ENCODE measurements at places on chromosomes 4 and X.

DNA sequence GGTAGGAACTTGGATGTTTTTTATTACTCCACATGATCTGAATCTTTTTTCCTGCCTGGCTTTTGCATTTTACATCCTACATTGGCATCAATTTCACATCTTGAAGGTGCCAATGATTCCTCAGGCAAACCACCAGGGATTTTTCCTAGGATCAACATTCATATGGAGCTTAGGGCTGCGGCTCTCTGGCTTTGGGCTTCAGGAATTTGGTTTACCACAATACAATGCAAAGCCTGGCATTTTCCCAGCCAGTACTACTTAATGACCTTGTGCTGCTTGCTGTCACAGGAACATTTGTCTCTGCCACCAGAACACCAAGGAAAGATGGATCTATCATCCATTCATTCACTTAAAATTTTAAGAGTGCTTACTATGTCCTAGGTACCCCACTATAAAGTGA is 180.7 kb downstream of the PDGFC start:
- peak; percentile 75 for DNase-seq

- no peak for DNase-seq
Observed at GRCh38 chrX:44947995-44948394, 75.0 kb downstream of the KDM6A start.

DNA sequence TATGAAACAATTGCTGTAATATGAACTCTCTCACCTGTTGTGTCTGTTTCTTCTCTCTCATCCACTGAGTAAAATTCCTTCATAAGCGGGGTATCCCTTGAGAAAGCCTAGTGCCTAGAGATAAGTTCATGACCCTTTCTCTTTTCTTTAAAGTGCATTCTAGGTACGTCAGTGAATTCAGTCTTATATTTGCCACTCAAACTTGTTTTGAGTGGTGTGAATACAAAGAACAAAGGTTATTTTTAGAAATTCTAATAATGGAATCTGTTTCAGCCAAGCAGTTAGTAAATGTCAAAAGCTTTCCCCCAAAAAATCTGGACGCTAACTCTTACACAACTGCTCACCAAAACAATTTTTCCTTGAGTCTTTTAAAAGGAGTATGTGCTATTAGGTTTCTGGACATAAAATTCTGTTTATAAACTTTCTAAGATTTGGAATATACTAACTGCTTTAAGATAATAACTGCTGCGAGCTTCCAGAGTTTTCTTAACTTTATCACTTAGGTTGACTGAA is 112.0 kb downstream of the VEGFC start:
- DNase-seq, result no peak

DNA sequence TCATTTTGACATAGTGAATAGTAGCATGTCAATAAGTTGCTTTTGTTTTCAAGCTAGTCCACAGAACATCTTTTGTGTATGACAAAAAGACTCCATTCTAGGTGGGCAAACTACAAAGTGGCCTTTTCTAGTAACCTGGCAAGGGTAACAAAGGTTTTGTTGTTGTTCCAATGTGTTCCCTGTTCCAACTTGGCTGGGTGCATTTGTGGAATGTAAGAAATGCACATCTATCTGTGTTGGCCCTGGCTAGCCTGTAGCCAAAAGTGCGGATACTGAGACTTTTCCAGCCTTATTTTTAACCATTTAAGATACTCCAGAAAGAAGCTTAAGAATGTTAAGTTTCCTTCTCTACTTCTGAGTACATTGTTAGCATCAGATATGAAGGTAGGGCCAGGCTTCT is 118.7 kb upstream of the CHRDL1 start:
- DNase-seq, result no peak

DNA sequence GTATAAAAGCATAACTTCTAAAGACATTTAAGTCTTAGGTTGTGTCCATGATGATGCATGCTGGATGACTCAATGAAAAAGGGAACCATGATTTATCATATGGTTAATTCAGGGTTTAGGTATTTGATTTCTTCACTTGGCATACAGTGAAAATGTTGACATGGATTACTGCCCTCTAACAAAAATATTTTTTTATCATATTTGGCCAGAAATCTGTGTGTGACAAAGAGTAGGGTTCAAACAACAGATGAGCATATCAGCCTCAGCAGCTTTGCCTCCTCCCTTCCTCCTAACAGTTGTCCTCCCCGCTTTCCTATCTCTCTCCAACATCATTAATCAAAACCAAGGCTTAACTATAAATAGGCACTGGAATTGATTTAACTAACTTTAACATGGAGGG is 46.3 kb downstream of the ARHGAP6 start:
- no peak for DNase-seq

DNA sequence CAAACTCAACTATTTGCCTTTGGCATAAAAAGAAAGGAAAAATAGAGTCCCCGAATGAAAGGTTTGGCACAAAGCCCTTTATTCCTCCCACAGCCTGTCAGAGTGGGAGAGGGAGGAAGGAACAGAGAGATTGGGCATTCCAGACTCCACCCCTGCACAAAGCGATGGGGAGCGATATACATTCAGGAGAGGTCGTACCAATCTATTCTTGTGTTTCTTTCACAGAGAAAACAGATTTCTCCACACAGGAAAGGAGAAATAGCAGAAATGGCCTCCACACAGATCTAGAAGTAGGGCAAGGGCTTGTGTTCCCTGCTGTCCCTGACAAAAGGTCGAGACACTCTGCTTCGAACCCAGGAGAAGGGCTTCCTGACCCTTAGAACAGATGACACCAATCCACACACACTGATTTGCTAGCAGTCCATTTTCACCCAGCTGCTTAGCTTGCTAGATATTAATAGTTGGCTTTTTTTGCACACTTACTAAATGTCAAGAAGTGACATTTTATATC is 197.4 kb downstream of the MAML3 start:
- DNase-seq, result no peak

DNA sequence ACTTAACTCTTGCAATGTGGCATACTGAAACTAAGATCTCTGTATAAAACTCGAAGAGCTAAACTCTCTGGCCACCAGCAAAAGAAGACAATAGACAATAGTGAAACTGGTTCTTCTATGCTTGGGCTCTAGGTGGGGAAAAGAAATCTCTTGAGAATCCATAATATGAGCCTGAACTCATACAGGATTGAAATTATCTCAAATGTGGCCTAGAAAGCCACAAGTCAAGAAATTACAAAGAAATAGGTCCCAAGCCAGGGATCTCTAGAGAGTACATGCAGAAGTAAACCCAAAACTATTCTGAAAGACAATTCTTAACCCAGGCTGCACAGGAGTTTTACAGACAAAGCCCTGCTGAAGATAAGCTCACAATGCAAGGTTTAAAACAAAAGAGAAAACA is 127.4 kb downstream of the ANAPC10 start:
- no peak for DNase-seq

- no peak for DNase-seq
Observed at GRCh38 chr4:11106759-11107158, 321.9 kb downstream of the HS3ST1 start.

GRCh38 chr4:170278460-170278859 is 188.7 kb upstream of the AADAT start:
- no peak for DNase-seq

DNA sequence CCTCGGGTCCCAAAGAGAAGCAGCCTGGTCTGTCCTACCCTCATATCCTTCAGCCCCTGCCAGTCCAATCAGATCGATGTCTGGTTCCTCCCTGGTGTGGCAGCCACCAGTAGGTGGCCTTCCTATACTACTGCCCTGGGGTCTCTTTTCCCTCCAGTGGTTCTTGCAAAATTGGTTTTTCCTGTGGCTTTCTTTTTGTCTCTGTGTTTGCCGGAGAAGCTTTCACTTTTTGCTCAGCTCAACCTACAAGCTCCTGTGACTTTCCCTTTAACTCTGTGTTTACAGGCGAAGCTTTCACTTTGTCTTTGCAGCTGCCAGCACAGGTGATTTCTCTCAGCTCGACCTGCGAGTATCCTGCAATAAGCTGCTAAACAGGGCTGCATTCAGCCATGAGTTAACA is 46.8 kb downstream of the UGT2A3 start:
- DNase-seq, result no peak

GRCh38 chr4:175109933-175110332 is 191.8 kb downstream of the ADAM29 start:
- no peak for DNase-seq

- DNase-seq, result no peak
Observed at GRCh38 chrX:23664496-23664895, 2.8 kb upstream of the PRDX4 start.

GRCh38 chrX:20829665-20830491 is 544.3 kb upstream of the CNKSR2 start:
- no peak for DNase-seq

DNA sequence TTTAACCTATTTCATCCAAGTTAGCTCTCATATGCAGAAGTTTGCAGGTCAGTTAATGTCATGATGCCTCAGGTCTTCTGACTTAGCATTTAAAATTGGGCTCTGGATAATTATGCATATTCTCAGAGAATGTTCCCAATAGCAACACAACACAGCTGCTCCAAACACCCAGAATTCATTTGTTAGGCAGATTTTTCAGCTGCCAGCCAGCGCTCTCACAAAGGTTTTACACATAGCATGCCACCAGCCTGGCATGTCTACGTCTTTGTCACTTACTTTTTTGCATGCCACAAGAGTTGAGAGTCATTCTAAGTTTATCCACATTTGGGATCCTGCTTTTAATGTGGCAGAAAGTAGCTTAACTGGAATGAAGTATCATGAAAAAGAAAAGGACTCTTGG is 84.8 kb downstream of the LIMCH1 start:
- DNase-seq, result no peak

- DNase-seq, result no peak
Observed at GRCh38 chr4:166519774-166520173, 646.7 kb downstream of the TLL1 start.

DNA sequence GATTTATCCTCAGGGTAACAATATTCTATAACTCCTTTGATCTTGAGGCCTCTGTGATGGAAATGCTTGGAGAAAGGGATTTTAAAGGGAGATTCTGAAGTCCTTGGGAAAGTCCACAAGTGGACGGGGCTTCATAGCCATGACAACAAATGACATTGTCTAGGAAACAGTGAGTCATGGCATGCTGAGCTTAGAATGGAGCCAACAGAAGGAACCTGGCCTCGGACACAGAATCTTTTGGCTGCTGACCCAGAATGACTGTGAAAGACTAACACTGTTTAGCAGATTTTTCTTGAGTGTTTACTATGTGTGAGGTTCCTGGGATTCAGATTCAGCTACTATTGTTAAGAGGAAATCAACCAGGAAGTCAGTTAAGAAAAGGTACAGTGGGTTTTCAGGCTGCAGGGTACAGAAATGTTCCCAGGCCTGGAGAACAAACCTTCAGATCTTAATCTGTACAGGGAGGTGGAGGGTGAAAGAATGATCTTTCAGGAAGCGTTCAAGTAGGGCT is 18.1 kb upstream of the CXCL2 start:
- peak; percentile 92 for DNase-seq

DNA sequence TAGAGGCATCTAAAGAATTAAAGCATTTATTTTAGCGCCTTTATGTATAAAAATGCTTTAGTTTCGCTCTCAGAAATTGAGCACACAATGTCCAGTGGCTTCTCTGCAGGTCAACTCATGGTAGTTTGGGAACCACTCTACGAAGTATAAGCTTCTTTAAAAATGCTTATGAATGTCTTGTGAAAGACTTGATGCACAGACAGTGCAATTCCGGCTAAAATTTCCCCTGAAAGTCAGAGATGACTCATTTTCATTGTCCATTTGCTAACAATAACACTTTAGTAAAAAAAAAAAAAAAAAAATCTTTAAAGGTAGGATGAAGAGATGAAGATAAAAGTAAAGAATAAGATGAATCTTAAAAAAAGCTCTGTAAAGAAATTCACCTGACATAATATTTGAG is 117.2 kb downstream of the PDHA2 start:
- no peak for DNase-seq

DNA sequence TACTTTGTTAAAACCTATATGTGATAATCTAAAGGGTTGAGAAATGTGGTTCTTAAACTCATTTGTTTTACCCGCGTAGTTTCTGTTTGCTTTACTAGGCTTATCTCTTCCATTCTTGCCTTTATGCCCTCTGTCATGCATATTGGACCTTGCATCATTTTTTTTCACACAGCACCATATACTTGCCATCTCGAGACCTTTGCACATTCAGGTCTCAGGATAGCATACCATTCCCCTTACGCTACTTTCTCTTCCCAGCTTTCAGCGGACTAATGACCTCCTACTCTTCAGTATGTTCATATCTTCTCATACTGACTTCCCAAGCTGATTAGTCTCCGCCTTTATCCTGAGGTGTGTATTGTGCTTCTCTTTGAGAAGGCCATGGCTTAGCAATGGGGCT is 40.5 kb downstream of the USP38 start:
- no peak for DNase-seq

DNA sequence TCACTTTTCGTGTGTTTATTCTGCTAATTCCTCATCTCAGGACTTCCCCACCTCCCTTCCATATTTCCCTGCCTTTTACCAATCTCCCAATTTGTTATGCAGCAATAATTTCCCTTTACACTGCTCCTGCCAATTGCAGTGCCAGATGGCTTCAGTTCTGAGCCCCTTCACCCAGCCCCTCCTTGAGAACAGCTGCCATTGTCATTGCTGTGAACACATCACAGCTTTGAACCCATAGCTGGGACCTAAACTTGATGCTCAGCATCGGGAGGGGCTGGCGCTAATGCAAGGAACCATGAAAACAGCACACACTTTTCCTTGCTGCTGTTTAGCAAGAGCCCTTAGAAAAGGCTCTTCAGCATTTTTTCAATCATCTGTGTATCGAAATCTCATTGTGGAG is 104.9 kb downstream of the ALPK1 start:
- DNase-seq, result no peak

DNA sequence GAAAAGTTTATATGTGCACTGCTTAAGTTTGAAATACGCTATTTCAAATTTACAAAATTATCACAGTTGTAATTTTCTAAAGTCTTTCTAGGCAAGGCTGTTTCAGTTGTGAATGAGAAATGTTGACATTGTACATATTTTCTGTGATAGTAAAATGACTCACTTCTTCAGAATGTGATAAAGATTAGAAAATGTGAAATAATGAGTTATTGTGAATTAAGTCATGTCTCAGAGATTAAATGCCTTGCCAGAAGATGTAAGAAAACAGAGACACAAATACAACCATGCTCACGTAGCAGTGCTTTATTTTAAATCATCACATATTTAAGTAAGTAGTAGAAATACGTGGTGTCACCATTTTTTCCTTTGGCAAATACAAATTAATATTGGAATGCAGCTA is 768 bp downstream of the CLCN4 start:
- DNase-seq, result no peak

- DNase-seq, result no peak
Observed at GRCh38 chrX:2498781-2499302, 1.9 kb downstream of the DHRSX start.

DNA sequence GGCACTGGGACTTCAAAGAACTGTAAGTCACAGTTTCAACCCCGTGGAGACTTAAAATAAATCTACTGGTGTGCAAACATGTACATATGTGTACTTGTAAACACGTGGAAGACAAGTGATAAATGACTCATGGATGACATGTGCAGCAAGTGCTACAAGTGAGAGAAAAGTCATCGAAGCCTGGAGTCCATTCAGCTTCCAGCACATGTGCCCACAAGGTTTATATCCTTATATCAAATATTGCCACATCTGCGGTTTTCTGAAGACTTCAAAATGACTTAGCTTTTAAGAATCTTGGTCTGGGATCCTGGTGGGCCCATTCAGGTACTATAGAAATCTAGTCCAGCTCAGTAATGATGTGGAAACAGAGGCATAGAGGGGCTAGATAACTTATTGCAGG is 33.0 kb upstream of the TTC29 start:
- no peak for DNase-seq

- no peak for DNase-seq
Observed at GRCh38 chr4:83932750-83933391, 397.0 kb downstream of the GPAT3 start.

GRCh38 chrX:37746218-37746941 is 33.5 kb upstream of the CYBB start:
- no peak for DNase-seq

- no peak for DNase-seq
Observed at GRCh38 chr4:62194342-62194741, 994.2 kb downstream of the ADGRL3 start.

Measured in skeletal muscle cell (primary cell).